ENCODE measurements at places on chromosomes 5 and 9. TPM values are rescaled to one million over a fixed set of nuclear protein-coding genes. Genes with fewer than 3 reads are reported as not detected.

Gene LCP2
- not detected for total RNA-seq

Gene SLC6A18
- total RNA-seq, result not detected

Gene MAN2A1
- 44.1 TPM for total RNA-seq

Gene SEMA6A
- total RNA-seq, result 2.1 TPM

Gene IL4
- total RNA-seq, result not detected

Gene PCDHA9
- 0.25 TPM for total RNA-seq

Gene OR2Y1
- total RNA-seq, result not detected

DNA sequence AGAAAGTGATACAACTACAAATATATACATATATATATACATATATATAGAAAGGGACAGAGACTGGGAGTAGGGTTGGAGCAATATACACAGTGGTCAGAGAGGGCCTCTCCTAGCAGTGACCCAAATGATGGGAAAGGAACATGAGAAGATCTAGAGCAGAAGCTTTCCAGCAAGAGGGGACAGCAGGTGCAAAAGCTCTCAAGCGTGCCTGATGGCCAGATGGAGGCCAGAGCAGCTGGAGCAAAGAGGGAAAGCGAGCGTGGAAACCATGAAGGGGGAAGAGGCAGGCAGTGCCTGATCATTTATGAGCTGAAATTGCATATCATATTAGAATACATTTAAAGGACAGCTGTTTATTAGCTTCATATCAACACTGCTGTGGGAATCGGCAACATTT, 7.6 kb upstream of the GRPEL2 start:
- no peak for DNase-seq

- DNase-seq, result no peak
These were observed 1144.0 kb upstream of the NUDT12 start for GRCh38 chr5:104706600-104706999.

DNA sequence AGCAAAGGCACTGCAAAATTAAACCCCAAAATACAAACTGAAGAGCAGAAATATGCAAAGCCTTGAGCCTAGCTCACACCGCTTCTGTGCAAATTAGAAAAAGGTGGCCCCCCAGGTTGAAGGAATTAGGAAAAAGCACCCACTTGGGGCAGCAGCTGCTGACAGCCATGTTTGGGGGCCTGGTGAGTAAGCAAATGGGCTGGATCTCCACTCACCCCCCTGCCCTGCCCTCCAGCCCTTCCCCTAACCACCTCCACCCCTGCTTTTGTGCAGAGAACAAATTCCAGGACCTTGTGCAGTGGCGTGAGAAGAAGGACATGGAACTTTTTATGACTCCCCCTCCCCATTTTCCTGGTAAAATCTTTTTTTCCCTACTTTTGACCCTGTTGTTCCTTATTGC, 92.0 kb upstream of the DNAH5 start:
- no peak for DNase-seq

DNA sequence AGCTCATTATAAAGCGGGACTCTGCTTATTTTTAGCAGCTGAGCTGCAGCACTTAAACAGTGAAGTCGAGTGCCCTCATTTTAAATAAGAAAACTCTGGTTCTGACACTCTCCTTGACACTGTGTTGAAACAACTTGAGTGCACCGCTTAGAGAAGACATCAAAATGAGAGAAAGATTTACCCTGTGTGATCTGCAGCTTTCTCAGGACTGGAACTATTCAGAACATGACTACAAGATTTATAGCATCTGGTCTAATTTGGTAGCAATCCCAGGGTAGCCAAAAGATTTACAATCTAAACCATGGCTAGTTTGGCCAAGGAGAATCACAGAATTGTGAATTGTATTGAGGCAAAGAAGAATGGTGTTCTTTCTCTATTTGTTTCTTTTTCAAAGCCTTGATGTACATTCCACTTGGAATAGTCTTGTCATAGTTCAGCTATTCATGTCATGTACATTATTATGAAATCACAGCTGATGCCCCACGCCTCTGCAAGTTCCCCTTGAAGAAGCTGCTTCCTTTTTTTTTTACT, 38.7 kb downstream of the PLEKHG4B start:
- no peak for DNase-seq

- no peak for DNase-seq
These were observed 5.5 kb downstream of the TRIM32 start for GRCh38 chr9:116692616-116693015.

GRCh38 chr5:23763170-23763569, 255.8 kb downstream of the PRDM9 start:
- DNase-seq, result no peak

- peak; percentile 49 for DNase-seq
These were observed 7.7 kb downstream of the NR3C1 start for GRCh38 chr5:143395638-143396352.

GRCh38 chr9:36938617-36939016, 95.5 kb downstream of the PAX5 start:
- DNase-seq, result no peak

GRCh38 chr5:50853151-50853550, 186.7 kb downstream of the PARP8 start:
- DNase-seq, result no peak

DNA sequence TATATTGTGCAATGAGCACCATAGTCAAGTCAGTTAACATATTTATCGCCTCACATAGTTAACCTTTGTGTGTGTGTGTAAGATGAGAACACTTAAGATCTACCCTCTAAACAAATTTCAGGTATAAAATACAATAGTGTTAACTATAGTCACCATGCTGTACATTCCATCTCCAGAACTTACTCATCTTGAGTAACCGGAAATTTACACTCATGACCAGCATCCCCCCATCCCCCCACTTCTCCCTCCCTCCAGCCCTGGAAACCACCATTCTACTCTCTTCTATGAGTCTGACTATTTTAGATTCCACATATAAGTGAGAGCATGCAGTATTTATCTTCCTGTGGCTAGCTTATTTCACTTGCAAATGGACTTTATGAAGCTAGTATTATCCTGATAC, 40.3 kb downstream of the ZNF354A start:
- peak; percentile 75 for DNase-seq

- no peak for DNase-seq
These were observed 386.5 kb downstream of the SPATA31D1 start for GRCh38 chr9:82375041-82375440.

DNA sequence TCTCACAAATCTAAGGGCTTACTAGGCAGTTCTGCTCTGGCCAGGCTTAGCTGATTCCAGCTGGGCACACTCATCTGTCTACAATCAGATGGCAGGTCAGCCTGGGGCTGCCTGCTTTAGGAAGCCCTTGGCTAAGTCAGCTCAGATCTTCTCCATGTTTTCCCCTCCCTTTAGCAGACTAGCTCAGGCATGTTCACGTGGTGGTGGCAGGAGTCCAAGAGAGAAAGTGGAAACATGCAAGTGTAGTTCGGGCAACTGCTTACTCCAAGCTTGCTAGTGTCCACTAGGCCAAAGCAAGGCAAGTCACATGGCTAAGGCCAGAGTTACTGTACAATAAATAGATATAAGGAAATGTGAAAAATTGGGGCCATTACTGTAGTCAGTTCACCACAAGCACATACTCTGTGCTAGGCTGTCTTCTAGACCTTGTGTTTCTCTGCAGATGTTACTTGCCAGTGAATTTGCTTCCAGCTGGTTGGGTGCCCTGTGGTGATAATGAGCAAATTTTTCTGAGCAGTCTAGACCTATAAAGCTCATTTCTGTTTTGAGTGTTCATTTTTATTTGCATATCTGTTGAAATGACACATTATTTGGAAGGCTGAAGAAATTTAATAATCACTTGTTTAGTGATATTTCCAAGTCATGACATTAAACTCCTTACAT, 38.3 kb downstream of the RECK start:
- peak; percentile 89 for DNase-seq

DNA sequence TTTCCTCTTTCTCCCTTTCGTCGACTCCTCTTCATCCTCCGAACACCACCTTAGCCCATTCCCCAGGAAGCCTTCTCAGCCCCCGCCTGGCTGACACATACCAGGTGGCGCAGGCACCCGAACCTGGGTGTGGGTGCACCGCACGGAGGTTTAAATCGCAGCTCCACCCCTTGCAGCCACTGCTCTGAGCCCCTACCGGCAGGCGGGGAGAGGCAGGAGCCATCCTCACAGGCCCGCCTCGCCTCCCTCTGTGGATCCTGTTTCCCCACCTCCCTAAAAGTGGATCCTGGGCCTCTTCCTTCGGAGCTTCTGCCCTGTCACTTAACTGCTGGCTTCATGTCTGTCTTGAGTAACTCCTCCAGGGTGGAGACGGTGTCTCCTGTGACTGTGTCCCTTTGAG, 110.7 kb downstream of the OLFM1 start:
- DNase-seq, result no peak

DNA sequence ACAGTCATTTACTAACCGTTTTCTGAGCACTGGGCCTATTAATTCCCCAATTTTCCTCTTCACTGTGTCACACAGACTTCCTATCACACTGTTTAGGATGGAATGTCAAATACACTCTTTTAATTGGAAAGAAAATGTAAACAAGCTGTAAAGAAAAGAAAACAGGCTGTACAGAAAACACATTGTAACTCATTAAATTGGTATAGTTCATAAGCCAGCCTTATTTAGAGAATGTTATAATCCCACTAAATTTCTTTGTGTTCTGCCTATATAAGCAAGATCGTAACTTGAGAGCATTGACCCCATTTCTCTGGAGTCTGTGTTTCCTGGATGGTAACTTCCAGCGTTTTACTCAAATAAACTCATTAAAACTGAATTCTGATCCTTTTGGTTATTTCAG, 46.5 kb downstream of the TARS1 start:
- no peak for DNase-seq

DNA sequence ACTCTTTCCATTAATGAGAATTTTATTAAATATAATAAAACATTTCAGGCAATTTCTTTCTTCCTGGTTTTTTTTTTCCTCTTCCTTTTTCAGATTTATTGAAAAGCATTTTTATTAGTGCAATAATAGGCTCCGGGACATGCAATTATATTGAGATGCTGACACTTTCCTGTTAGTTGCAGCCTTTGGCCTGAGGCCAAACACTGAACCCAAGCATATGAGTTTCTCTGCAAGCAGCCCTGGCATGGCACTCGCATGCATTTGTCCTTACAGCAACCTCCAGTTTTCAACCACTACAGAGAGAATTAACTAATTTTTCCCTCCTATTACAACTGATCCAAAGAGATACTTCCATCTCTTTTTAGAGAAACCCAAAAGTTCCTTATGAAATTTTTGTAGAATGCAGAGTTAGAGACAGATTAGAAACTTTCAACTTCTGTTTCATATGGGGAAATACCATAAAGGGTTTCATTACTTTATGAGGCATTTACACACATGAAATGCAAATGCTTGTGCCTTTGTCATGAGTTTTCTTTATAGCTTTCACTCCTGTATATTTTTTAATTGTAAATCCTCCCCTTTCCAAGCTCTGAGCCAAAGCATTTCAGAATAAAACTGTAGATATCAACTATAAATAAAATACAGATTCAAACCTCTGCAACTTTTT, 183.0 kb downstream of the CETN3 start:
- no peak for DNase-seq

DNA sequence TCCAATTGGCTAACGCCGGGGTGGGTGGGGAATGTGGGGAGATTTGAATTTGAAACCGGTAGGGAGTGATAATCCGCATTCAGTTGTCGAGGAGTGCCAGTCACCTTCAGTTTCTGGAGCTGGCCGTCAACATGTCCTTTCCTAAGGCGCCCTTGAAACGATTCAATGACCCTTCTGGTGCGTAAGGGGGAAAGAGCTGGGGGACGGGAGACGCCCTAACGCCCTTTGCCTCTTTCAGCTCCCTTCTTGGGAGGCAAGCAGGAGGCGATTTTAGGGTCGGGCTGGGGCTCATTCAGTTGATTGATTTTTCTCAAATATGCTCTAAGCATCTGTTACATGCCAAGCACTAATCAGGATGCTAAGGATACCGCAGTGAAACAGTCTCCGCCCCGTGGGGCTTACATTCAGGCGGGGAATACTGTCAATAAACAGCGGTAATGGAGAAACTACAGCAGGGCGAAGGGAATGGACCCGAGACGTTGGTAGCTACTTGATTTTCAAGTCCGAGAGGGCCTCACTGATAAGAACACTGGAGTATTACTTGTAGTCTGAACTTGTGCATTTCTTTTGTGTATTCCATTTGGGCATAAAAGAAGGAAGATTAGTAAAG, at the start of gene HMMR:
Gene HMMR (plus strand): TSS at position 71 of the 610 bp plus-strand sequence. CDS start 61 bp downstream, at position 132.
- DNase-seq, result peak; percentile 61

- DNase-seq, result peak; percentile 75
These were observed 48.6 kb downstream of the PSMB7 start for GRCh38 chr9:124366476-124367220.

GRCh38 chr5:86199287-86199686, 418.5 kb upstream of the COX7C start:
- DNase-seq, result no peak

GRCh38 chr5:128966375-128966774, 1.1 kb downstream of the SLC27A6 start:
- no peak for DNase-seq

- DNase-seq, result no peak
These were observed 16.2 kb downstream of the HACD4 start for GRCh38 chr9:21015129-21015815.

- no peak for DNase-seq
These were observed 1000.2 kb downstream of the NR2F1-AS1 start for GRCh38 chr5:92580814-92581213.

GRCh38 chr9:132372177-132373095, 17.6 kb upstream of the SETX start:
- peak; percentile 15 for DNase-seq

DNA sequence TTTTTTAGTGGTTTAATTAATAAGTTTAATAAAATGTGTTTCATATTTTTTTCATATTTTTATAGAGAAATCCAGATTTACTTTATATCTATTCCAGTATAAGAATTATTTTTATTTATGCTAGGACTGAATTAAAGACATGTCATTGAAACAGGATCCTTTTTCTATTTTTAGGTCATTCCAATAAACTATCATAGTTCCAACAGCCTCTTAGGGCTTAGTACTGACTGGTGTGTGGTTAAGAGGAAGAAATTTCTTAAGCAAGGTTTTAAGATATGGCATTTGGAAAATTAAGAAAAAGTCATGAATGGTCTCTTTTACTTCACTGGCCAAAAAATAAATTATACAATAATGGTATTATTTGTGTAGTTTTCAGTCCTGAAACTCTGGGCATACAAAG, 31.2 kb upstream of the PRR16 start:
- no peak for DNase-seq

- no peak for DNase-seq
These were observed 136.0 kb upstream of the ALDH1B1 start for GRCh38 chr9:38256461-38256860.

- DNase-seq, result peak; percentile 38
These were observed 138.6 kb upstream of the SPEF2 start for GRCh38 chr5:35478856-35479682.

DNA sequence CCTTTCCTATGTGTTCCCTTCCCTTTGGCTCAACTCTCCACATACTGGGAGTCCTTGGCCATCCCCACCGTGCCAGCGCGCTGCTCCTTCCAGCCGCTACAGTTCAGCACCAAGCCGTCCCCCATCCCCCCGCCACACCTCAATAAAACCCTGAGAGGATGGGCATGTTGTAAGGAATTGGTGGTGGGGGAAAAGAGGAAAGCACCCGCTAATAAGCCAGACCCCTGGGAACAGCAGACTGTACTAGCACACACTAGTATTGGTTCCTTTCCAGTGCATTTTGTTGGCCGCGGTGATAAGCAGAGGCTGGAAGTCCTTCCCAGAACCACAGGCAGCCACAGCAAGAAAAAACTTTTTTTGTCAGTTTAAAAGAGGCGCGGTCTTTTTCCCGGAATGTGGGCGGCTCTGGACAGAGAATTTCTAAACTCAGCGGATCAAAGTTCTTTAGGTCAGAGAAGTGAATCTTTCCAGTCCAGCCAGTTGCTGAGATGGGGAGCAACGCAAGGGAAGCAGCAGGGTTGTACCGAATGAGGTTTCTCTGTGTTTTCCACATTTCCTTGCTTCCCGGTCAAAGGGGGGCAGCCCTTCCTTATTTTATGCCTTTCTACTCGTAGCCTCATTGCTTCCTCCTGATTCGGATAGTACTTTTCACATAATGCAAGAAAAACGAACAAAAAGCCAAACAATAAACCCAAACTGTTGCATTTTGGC, 2.1 kb downstream of the CHSY3 start:
- DNase-seq, result peak; percentile 59

Measured in MCF 10A (cell line).